ENCODE measurements at places on chromosomes 11 and 22. TPM values are rescaled to one million over a fixed set of nuclear protein-coding genes. Genes with fewer than 3 reads are reported as not detected.

The OR4X1 gene
- total RNA-seq: not detected

The PATE4 gene
- not detected for total RNA-seq

The BBOX1 gene
- not detected for total RNA-seq

The HOATZ gene
- total RNA-seq: not detected

The OR52N5 gene
- not detected for total RNA-seq

- no peaks in the 10 kb centered on the region for H3K4me1 ChIP-seq
- H3K36me3 ChIP-seq: no peaks in the 10 kb centered on the region
Measured at GRCh38 chr11:81967242-81967641, 766.4 kb downstream of the FAM181B start.

GRCh38 chr11:100910808-100911207 lies 218.8 kb downstream of the PGR start:
- no peak for DNase-seq
- no peaks in the 10 kb centered on the region for H3K27me3 ChIP-seq
- no peak overlapping the region for H3K27ac ChIP-seq
- no peaks in the 10 kb centered on the region for H3K36me3 ChIP-seq

GRCh38 chr11:43833657-43834073 lies 47.0 kb upstream of the ALKBH3 start:
- no peak overlapping the region for H3K27ac ChIP-seq
- H3K4me1 ChIP-seq: no peaks in the 10 kb centered on the region
- H3K27me3 ChIP-seq: no peaks in the 10 kb centered on the region
- no peaks in the 10 kb centered on the region for H3K36me3 ChIP-seq

DNA sequence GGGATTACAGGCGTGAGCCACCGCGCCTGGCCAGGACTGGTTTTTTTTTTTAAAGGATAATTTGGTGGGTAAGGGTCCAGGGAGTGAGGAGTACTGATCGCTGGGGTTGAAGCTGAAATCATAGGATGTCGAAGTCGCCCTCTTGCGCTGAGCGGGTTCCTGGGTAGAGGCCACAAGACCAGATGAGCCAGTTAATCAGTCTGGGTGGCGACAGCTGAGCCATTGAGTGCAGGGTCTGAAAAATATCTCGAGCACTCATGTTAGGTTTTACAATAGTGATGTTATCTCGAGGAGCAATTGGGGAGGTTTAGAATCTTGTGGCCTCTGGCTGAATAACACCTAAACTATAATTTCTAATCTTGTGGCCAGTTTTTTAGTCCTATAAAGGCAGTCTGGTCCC lies 7.8 kb downstream of the APOL5 start:
- no peak for DNase-seq
- H3K27me3 ChIP-seq: no peaks in the 10 kb centered on the region
- H3K4me1 ChIP-seq: no peaks in the 10 kb centered on the region
- H3K27ac ChIP-seq: no peak overlapping the region

GRCh38 chr22:32144496-32145274 lies 14.4 kb downstream of the C22orf42 start:
- no peaks in the 10 kb centered on the region for H3K27me3 ChIP-seq
- H3K4me3 ChIP-seq: no peak overlapping the region
- H3K27ac ChIP-seq: no peak overlapping the region
- peaks cover 15% of the 10 kb centered on the region for H3K4me1 ChIP-seq
- no peak for DNase-seq

GRCh38 chr22:42801252-42802080 lies 55.6 kb downstream of the ARFGAP3 start:
- H3K4me3 ChIP-seq: no peak overlapping the region
- DNase-seq: no peak
- H3K4me1 ChIP-seq: no peaks in the 10 kb centered on the region
- H3K27me3 ChIP-seq: no peaks in the 10 kb centered on the region

DNA sequence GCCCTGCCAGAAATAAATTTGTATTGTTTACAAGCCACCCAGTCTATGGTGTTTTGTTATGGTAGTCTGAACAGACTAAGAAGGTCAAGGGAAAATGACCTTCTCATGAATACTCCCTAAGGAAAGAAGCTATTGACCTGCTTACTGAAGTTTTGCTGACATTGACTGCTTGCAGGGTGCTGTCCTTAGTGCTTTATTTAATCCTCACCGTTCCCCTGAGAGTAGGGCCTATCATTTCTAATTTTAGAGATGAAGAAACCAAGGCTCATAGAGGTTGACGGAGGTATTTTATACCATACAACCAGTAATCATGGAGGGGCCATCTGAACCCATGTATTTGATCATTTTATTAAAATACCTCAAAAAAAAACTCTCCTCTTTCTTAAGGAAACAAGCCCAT lies 66.7 kb upstream of the INCENP start:
- no peak overlapping the region for H3K4me3 ChIP-seq
- H3K27me3 ChIP-seq: no peaks in the 10 kb centered on the region
- no peak overlapping the region for H3K27ac ChIP-seq
- no peak for DNase-seq
